ENCODE measurements at places on chromosomes 5 and 9.
A peak's percentile ranks its signal among the peaks of the same experiment; 100 is the strongest.

DNA sequence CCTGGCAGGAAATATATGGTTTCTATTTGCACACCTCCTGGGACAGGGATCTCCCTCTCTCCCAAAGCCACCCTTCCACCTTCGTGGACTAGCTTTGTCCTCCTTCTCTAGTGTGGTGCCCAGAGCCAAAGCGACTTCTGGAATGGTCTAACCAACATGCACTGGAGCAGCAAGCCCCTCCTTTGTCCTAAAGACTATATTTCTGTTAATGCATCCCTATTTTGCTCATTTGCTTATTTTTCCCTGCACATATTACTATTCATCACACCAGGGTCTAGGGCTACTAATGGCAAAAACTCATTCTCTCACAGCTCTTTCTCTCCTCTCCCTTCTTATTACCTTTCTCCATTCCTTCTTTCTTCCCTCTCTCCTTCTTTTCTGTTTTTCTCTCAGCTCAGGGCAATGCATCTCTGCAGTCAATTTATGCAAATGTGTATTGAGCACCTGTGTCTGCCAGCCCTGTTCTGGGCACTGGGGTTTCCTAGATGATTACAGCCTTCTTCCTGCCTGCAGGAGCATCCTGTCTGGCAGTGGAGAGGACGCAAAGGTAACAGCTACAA lies 2.8 kb upstream of the NEURL1B start:
- no peak for DNase-seq

- DNase-seq: no peak
Measured at GRCh38 chr5:174293481-174293880, 248.0 kb downstream of the NSG2 start.

- no peak for DNase-seq
Measured at GRCh38 chr5:171581781-171582180, 162.3 kb downstream of the FGF18 start.

GRCh38 chr5:61307611-61308010 lies 24.4 kb upstream of the ZSWIM6 start:
- DNase-seq: no peak

GRCh38 chr9:31355965-31356364 lies 1028.5 kb upstream of the ACO1 start:
- no peak for DNase-seq

DNA sequence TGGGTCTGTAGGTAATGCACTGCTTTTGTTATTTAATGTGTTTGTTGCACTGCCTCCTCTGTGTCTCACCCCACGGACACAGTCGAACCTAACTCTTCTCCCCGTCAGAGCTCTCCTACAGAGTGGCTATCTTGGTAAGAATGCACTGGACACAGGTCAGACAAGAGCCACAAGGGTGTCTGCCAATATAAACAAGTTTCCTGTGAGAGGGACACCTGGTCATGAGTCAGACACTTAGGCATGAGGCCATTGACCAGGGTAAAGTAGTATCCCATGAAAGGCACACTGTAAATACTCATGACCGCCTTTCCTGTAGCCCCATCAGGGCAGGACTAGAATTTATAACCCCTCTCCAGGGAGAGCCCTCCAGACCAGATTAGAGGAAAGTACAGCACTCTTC lies 115.5 kb downstream of the SLC12A2 start:
- no peak for DNase-seq

- DNase-seq: no peak
Measured at GRCh38 chr9:116250891-116251290, 97.3 kb downstream of the PAPPA start.

- no peak for DNase-seq
Measured at GRCh38 chr5:6885581-6885980, 172.3 kb downstream of the TENT4A start.

DNA sequence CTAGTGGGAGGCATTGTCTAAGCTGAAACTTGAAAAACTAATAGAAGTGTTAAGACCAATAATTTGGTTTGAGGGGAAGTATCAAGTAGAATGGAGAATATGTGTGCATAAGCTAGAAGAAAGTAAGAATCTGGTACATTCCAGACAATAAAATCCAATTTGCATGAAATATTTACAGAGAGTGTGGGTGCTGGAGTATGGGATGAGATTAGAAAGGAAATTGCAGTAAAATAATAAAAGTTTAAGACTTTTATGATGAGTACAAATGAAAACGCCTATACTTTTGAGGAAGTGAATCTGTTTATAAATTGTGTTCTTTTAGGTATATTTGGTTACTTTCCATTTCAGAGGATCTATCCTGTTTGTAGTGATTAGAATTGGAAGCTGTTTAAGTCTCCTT lies 165.4 kb upstream of the TNC start:
- no peak for DNase-seq

- DNase-seq: no peak
Measured at GRCh38 chr9:31587146-31587545, 797.3 kb upstream of the ACO1 start.

DNA sequence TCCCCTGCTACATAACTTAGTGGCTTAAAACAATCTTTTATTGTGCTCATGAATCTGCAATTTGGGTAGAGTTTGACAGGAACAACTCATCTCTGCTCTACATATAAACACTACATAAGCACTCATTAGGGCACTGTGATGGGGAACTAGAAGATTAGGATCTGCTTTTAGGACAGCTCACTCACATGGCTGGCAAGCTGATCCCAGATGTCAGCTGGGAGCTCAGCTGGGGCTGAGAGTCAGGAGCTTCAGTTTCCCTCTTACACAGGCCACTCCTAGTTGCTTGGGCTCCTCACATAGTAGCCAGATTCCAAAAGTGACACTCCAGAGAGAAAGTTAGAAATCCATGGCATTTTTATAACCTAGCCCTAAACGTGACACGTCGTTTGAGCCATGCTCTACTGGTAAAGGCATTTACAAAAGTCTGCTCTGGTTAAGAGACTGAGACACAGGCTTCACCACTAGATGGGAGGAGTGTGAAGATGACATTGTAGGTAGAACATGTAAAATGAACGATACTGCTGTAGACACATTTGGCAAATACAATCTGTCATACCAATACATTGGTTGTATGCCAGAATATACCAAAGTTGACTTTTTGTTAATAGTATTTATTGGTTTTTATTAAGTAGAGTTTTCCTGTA lies 23.6 kb downstream of the SCAI start:
- no peak for DNase-seq

DNA sequence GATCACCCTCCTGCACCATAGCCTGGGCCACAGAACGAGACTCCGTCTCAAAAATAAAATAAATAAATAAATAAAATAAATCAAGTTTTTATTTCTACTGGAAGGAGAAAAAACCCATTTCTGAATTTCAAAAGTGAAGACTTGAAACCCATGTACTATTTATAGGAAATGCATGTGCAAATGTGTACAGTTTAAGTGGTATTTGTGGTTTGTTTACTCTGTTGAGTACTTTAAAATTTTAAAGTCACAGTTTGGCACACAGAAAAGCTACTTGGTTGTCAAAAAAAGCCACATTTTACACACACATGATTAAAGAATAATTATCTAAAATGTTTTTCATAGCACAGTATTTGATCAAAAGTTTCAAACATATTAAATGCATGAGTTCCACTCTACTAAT lies 43.6 kb downstream of the NR3C1 start:
- DNase-seq: no peak

- DNase-seq: no peak
Measured at GRCh38 chr9:91159664-91160121, 202.0 kb downstream of the AUH start.

DNA sequence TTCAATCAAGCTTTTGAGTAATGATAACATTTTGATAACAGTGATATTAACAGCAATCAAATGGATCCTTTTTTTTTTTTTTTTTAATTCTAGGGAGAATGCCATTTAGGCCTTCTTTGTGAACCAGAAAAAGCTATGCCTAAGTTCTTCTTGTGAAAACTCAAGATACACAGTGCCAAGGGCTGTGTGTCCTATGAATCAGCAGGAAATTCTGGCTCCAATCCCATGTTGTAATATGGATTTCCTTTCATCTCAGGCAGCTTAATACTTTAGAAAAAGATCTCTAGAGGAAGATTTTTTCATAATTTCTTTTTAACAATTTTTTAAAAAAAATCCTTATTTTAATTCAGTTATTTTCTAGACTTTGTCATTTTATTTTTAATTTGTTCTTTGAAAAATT lies 96.1 kb downstream of the NUDT12 start:
- no peak for DNase-seq

DNA sequence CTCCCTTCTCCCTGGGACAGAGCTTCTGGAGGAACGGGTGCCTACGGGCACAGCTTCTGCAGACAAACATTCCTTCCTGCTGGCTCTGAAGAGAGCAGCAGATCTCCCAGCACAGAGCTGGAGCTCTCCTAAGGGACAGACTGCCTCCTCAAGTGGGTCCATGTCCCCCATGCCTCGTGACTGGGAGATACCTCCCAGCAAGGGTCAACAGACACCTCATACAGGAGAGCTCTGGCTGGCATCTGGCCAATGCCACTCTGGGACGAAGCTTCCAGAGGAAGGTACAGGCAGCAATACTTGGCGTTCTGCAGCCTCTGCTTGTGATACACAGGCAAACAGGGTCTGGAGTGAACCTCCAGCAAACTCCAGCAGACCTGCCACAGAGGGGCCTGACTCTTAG lies 227.9 kb downstream of the SPATA31D1 start:
- no peak for DNase-seq

GRCh38 chr5:151097820-151098767 lies 17.3 kb upstream of the TNIP1 start:
- peak; percentile 58 for DNase-seq

DNA sequence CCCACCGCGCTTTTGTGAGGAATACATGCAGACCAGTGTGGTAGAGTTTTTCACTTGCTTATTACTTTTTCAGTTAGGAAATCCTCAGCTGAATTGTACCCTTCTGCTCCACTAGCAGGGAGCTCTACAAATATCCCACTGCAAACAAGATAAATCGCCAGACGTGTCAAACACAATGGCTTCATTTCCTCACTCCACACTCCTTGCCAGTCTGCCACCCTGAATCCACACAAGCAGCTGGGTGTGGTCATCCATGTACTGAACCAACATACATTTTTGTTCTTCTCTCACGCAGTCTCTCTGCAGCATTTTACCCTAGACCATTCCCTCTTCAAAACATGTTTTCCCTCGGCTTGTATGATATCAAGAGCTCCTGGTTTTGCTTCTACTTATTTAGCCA lies 3.7 kb upstream of the ROR2 start:
- no peak for DNase-seq

DNA sequence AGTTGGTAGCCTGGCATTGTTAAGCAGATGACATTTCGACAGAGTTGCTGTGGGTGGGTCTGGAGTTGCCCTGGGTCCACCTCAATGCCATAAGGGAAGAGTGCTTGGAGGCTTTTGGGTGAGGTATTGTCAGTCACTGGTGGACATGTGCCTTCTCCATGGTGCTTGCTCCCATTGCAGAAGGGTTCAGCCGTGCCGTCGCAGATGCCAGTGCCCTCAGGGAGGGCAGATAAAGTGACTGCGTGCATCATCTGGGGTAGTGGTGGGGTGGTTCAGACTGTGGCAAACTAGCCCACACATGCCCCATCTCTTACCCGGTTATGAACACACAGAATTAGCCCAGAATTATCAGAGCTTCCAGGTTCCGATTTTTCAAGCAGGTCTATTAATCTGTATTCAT lies 71.6 kb downstream of the FBXL7 start:
- DNase-seq: no peak

GRCh38 chr5:36696059-36696673 lies 89.8 kb downstream of the SLC1A3 start:
- peak; percentile 34 for DNase-seq

GRCh38 chr5:153601377-153601776 lies 110.9 kb downstream of the GRIA1 start:
- DNase-seq: no peak

GRCh38 chr5:66777868-66778267 lies 181.7 kb downstream of the MAST4 start:
- DNase-seq: no peak

DNA sequence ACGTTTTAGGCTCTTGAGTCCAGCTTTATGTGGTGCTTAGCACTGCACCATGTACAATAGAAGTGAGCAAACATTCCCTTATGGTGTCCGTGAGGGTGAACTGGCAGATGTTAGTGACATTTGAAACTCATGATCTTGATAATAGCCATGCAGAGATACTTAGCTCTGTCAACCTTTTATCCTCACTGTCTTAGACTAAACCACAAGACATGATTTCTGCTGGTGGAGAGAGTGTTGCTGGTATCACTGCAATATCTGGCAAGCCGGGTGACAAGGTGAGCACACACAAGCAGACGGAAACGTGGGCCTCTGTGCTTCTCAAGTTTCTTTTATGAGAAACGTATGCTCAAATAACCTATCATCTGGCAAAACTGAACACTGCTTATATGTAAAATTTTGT lies 68.4 kb downstream of the CAST start:
- no peak for DNase-seq

DNA sequence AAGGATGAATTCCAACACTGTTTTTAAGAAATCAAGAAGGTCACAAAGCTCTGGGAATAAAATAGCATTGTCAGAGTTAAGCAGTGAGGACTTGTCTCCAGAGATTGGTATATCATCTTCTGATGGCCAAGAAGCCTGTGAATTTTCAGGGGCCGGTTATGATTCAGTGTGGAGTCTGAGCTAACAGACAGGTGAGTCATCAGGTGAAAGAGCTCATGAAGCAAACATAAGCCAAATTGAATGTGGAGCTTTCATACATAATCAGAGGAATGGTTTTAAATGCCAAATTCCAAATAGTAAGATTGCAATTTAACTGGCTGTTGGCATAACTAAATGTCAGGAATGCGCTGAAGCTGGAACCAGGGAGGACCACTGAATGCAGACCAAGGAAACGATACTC lies 494.2 kb downstream of the MTRR start:
- DNase-seq: no peak

DNA sequence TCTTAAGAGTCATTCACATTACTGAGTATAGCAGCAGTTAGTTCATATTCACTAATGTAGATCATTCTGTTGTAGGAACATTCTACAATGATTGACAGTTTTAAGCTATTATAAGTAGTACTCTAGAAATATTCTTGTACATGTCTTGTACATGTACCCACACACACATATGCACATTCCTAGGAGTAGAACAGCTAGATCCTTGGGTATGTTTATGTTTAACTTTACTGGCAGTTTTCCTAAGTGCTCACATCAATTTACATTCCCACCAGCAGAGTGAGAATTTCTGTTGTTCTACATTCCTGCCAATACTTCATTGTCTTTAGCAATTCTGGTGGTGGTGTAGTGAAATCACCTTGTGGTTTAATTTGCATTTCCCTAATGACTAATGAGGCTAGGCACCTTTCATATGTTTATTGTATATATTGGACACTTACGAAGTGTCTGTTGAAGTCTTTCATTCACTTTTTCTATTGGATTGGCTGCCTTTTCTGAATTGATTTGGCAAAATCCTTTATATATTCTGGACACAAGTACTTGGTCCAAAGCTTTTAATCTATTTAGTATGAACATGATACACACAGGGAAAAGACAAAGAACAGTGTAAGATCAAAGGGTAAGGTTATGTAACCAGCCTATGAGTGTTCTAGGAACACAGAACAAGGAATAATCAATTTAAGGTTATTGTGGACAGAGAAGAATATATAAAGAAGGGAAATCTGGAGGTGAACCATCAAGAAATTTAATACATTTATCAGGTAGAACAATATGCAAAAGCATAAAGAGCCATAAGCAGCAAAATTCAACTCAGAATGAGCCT lies 95.6 kb downstream of the MLLT3 start:
- no peak for DNase-seq
